ENCODE measurements at places on chromosomes 13 and 19. TPM values are rescaled to one million over a fixed set of nuclear protein-coding genes. Genes with fewer than 3 reads are reported as not detected.

DNA sequence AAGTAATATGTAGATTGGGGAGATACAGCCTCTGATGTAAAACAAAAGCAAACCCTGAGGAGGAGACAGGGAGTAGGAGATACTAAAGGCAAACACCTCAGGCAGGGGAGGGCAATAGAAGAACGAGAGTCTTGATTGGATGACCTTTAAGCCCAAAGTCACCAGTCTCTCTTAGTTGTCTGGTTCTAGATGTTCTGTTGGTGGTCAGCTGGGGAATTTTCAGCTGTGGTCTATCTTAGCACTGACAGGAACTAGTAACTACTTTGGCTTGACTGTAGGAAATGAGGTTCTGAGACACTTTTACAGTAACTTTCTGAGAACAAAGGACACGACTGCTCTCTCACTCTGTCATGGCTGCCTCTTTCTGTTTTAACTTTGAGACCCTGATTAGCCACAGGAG lies 290.7 kb upstream of the MIR17HG start:
- no peak for DNase-seq

GRCh38 chr13:33076001-33076992 lies 60.1 kb downstream of the KL start:
- DNase-seq = no peak

The GPR18 gene
- 21.5 TPM for total RNA-seq

GRCh38 chr13:80923907-80924306 lies 583.0 kb upstream of the SPRY2 start:
- no peak for DNase-seq

Measured in CD4-positive, alpha-beta memory T cell (primary cell).